ENCODE measurements at places on chromosomes 12 and 14.
A peak's percentile ranks its signal among the peaks of the same experiment; 100 is the strongest.

DNA sequence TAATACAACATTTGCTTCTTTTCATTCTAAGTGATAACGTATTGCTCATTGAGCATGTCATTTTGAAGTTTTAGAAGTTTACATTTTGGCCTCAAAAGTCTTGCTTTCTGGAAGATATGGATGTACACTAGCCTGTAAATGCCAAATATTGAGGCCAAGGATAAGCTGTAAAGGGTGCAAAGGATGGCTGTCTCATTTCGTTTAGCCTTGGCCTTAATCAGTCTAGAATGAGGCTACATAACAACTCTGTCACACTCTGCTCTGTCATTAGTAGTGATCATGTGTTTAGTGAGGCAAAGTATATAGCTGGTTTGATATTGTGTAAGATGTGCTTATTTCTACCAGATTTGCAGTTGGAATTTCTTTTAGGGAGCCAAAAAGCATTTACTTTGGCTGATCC, 344.5 kb downstream of the TMTC2 start:
- DNase-seq: no peak

GRCh38 chr14:28879573-28879996, 113.0 kb downstream of the FOXG1 start:
- no peak for DNase-seq

- no peak for DNase-seq
These were observed 28.6 kb downstream of the FIGNL2 start for GRCh38 chr12:51819736-51820525.

DNA sequence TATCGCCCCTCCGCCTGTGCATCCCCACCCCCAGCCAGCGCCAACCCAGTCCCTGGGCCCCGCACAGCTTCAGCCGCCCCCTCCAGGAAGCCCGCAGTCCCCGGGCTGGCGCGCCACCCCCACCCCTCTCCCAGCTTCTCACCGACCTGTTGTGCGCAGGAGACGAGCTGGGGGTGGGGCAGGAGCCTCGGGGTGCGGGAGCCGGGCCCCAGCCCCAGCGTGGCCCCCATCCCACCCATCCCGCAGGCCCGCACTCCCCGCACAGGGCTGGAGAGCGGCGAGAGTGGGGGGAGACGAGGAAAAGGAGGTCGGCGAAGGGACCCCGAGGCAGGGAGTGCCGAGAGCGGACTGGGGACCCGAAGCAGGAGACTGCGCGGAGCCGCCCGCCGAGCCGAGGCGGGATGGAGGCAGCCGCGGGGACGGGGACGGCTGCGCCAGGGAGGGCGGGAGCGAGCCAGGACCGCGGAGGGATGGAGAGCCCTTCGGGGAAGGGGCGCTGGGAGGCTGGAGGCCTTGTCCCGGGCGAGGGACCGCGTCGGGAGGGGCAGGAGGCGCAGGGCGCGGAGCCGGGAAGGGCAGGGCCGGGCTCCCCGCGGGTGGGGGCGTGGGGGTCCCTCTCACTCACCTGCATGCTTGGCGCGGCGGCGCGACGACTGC, 498 bp downstream of the PIANP start:
- DNase-seq: peak; percentile 46

DNA sequence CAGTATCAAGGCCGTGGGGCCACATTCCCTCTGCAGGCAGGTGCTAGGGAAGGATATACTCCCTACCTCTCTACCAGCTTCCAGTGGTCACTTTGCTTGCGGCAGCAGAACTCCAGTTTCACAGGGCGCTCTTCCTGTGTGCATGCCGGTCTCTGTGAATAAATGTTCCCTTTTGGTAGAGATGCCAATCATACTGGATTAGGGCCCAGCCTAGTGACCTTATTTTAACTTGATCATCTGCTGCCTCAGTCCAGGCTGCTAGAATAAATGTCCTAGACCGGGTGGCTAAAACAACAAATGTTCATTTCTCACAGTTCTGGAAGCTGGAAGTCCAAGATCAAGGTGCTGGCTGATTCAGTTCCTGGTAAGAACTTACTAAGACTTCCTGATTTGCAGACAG, 198.8 kb upstream of the TMEM132C start:
- no peak for DNase-seq

GRCh38 chr14:24238123-24238522, 4.3 kb downstream of the TINF2 start:
- DNase-seq: no peak

GRCh38 chr12:96219700-96220206, 25.6 kb downstream of the ELK3 start:
- DNase-seq: no peak

DNA sequence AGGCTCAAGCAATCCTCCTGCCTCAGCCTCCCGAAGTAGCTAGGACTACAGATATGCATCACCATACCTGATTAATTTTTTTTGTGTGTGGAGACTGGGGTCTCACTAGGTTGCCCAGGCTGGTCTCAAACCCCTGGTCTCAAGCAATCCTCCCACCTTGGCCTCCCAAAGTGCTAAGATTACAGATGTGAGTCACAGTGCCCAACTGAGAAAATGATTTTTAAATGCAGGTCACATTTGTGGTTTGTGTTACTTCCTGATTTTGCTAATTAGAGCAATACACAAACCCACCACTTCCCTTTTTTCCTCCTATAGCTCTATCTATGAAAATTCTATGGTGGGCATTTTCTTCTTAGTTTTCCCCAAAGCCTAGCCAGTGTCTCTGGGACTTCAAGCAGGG, 45.5 kb upstream of the TMEM263 start:
- DNase-seq: no peak

Data from activated naive CD4-positive, alpha-beta T cell treated with anti-CD3 and anti-CD28 coated beads, Interleukin-2, amount 10 ng/mL, durations not matched to agents 7 days and 5 days (primary cell).